Psoas muscle (tissue), 8 donors: ENCODE measurements at places on chromosomes 11 and 22. TPM values are rescaled to one million over a fixed set of nuclear protein-coding genes. Genes with fewer than 3 reads are reported as not detected.

Gene KRTAP5-10
- not detected for polyA plus RNA-seq

Gene CNTF
- polyA plus RNA-seq = 1.3 TPM

- no peak for DNase-seq
These were observed 400.0 kb downstream of the ETS1 start for GRCh38 chr11:128187377-128187776.

- no peak for DNase-seq
These were observed 477.1 kb downstream of the BRD1 start for GRCh38 chr22:49350441-49351121.

- DNase-seq = no peak
These were observed 9.1 kb upstream of the GLYATL1B start for GRCh38 chr11:59076876-59077571.
